ENCODE measurements at places on chromosomes 16 and 17.

DNA sequence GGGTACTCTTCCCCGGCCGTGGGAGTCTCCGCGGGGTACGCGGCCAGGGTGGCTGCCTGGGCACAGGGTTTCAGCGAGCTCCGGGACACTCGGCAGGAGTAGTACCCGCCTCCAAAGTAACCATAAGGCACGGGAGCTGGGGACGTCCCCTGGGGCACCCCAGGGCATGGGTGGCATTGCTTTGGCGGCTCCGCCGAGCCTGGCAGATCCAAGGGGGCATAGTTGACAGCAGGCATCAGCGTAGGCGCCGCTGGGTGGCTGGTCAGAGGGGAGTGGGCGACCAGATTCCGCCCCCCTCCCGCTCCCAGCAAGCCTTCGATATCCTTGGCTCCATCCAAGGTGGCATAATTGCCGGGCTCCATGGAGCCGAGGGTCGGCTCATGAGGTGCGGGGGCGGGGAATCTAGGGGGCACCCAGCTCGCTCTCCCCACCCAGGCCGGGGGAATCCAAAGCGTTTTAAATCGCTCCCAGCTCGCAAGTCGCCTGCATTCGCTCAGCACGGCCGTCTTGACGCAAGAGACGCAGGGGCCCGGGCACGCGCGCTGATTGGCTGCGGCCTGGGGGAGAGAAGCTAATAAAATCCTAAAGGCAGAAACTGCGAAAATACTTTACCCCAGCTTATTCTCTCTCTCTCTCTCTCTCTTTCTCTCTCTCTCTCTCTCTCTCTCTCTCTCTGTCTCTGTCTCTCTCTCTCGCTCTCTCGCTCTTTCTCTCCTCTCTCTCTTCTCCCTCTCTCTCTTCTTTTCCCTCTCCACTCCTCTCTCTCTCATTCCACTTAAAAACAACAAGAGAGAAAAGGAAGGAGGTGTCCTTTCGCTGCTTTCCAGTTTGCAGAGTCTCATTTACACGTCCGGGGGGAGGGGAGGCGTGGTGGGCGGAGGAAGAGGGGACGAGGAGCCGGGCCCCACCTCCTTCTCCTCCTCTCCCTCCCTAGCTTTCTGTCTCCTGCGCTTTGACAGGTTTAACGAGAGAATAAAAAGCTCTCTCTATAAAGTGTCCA is at the start of gene HOXB13:
Gene HOXB13 (minus strand): TSS at position 519 of the 1,000 bp plus-strand sequence. CDS start 157 bp downstream, at position 362.
- DNase-seq, result peak; percentile 68

DNA sequence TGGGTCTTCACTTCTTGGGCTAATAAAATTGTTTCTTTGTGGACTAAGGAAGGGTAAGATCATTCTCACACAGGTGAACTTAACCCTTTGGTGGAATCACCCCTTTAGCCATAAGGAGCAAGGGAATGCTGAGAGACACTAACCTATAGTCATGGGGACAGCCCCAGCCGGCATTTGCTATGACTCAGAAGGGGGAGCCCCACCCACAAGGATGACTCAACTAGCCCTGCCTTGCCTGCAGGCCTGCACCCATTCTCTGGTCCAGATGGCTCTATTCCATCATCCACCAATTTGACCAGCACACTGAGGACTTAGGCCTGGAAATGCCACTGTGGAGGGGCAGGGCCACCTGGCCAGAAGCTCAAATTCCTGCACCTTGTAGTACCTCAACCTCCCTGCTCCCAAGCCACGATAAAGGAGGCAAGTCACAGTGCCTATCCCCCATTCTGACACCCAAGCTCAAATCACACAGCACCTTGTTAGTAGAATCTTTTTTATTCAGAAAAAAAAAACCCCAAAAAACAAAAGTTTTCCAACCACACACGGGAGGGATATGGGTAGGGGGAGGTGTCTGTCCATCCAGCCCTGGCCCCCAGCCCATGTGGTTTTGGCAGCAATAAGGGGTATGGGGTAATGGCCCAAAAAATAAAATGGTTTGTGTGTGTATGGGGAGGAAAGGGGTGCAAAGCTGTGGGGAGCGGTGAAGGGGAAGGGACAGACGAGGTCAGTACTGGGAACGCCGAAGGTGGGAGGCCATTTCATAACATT is 3.0 kb downstream of the PFN1 start:
- DNase-seq, result peak; percentile 91

DNA sequence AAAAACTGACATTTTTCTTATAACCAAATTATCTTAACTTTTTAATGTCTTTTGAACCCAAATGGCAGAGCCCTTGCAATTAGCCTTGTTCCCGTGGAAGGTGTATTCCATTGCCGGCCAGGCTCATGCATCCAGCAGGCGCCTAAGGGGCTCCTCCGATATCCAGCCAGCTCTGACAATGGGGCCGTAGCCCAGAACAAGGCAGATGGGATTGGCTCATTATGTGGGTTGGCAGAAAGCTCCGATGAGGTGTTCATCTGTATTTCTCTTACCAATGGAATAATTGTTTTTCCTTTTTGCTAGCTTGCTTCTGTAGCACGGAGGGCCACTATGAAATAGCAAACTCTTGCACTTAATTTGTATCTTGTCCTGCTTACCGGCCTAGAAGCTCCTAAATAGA is 208.2 kb upstream of the CHMP6 start:
- DNase-seq, result no peak

DNA sequence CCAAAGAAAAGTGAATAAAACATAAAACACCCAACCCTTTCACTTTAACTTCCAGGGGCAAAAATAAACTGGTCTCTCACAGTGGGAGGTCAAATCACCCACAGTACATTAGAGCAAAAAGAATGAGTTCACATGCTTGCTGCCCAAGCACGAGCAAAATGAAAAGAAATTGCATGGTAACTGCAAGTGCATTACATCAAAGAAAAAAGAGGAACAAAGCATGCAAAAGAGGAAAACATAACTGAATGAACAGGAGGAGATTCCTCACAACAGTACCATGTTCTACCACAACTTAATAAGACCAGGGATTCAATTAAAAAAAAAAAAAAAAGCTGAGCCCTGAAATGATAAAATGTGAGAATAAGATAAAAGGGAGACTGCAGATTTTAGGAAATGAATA is 12.3 kb downstream of the DNAH2 start:
- no peak for DNase-seq

DNA sequence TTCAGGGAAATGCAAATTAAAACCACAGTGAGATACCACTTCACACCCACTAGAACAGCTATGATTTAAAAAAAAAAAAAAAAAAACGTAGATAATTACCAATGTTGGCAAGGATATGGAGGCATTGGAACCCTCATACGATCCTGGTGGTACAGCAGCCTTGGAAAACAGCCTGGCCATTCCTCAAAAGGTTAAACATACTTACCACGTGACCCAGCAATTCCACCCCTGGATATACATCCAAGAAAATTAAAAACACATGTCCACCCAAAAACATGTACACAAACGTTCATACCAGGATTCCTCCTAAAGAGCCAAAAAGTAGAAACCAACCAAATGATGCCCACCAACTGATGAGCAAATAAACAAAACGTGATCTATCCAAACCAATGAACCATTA is 68.1 kb downstream of the GAS7 start:
- DNase-seq, result no peak

GRCh38 chr16:23124315-23124714 is 24.9 kb downstream of the USP31 start:
- no peak for DNase-seq

- no peak for DNase-seq
Measured at GRCh38 chr17:1703063-1703462, 7.1 kb downstream of the TLCD2 start.

GRCh38 chr17:42422958-42423712 is at the start of gene CAVIN1:
Gene CAVIN1 (minus strand): TSS chr17:42423256. CDS start chr17:42423097, 159 bp downstream.
- DNase-seq, result peak; percentile 47

DNA sequence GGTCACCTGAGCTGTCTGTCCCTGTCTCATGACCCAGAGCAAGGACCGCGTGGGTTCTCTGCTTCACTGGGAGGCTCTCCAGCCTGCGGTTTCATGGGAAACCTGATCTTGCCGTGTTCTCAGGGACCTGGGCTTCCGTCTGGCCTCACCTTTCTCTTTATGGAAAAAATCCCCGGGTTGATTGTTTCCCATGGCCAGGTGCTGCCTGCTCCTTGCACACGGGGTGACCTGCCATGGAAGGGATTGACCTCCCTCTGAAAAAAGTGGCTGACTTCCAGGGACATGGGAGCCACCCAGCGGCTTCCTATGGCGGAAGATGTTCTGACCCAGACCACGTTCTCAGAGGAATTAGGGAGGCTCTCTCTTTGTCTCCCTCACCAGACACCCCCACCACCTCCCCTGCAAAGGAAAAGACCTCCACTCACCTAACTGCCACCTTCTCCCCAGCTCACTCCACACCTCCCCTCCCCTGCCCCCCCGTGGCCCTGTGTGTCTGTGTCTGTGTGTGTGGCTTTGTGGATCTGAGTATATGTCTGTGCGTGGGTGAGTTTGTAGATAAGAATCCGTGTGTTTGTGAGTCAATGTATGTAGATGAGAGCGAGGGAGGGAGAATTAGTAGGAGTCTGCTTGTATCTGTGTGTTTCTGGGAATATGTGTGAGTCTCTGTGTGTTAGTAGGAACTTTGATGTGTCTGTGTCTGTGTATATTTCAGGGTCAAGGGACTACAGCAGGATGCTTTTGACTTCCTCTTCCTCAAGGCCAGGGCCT is 154.6 kb downstream of the NTN1 start:
- peak; percentile 21 for DNase-seq

GRCh38 chr16:85668676-85669424 is 19.9 kb downstream of the GINS2 start:
- DNase-seq, result no peak

GRCh38 chr16:14278749-14279148 is 207.6 kb downstream of the MRTFB start:
- DNase-seq, result no peak

- DNase-seq, result no peak
Measured at GRCh38 chr17:83024218-83024971, 55.0 kb upstream of the METRNL start.

- no peak for DNase-seq
Measured at GRCh38 chr17:14323522-14323981, 22.7 kb downstream of the HS3ST3B1 start.

DNA sequence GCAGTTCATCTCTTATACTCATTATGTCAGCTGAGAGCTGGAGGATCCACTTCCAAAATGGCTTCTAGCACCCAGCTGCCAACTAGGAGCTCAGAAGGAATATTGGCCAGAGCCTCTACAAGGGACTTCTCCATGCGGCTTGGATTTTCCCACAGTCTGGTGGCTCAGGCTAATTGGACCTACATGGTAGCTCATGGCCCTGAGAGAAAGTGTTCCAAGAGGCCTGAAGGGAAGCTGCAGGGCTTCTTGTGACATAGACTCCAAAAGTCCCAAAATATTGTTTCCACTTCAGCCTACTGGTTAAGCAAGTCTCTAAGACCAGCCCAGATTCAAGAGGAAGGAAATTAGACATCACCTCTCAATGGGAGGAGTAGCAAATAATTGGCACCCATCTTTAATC is 6.8 kb downstream of the NOG start:
- no peak for DNase-seq

GRCh38 chr17:79840269-79840988 is 1.2 kb upstream of the CBX4 start:
- DNase-seq, result peak; percentile 53

DNA sequence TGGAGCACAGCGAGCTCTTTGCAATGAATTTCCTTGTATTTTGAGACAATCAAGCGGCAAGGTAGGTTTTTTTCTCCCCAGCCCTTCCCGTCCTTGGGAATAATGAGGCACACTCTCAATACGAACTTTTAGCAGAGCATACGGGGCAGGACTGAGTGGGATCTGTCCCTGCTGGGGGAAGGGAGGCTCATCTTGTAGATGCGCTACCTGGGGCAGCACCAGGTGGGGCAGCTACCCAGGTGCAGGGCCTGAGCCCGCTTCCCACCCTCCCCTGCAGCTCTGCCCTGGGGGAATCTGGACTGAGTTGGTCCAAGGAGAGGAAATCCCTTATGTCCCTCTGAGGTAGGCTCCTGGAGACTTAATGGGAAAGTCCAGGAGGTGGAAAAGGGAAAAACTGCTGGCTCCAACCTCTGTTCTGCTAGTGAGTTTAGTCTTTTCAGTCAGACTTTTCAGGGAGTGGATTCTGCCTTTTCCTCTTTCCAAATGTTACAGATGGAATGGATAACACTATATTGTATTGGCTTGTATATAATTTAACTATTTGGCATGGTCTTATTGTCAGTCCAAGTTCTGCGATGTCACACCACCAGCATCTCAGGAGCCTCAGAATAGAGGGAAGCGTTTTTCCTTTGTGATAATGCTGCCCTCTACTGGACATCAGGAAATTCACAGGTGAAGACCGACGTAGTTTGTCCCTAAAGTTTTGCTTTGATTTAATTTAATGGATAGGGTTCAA is 9.6 kb upstream of the CES1 start:
- DNase-seq, result peak; percentile 17

DNA sequence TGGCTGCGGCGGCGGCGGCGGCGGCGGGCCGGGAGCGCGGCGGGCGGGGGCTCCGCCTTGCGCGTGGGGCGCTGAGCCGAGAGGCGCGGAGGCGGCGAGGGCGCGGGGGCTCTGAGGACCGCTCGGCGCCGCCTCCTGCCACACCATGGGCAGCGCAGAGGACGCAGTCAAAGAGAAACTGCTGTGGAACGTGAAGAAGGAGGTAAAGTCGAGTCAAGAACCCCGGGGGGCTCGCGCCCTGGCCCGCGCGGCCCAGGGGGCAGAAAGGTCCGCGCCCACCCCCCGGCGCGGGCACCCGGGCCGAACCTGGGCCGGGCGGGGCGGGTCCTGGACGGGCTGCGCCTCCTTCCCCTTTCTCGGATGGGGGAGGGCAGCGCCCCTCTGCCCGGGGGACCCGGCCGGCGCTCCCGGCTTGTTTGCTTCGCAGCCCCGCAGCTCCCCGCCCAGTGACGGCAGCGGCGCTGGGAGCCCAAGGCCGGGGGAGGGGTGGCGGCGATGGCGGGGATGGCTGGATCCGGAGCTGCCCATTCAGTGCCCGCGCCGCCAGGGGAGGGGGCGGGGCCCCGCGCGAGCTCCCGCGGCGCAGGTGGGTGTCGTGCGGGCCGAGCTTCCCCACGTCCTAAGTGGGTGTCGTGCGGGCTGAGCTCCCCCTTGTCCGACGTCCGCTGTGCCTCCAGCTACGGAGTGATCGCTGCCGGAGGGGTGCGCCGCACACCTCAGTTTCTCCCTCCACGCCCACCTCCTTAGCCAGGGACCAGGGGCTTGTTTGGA is 428 bp downstream of the SGSM2 start:
- peak; percentile 66 for DNase-seq

DNA sequence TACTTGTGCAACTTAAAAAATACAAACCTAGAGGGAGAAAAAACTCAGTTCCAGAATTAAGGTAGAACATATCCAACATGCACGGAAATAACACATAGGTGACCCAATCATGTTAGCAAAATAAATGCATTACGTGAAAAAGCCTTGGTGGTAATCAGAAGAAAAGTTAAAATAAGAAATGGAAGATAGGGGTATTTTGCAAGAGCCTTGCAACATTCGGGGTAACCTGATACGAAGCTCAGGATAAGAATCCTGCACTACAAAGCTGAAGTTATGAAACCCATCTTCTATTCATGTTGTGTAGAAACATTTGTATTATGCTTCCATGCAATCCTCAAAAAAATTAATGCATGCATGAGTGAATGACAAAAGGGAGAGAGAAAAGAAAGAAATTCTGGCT is 33.1 kb downstream of the CHCT1 start:
- DNase-seq, result no peak

DNA sequence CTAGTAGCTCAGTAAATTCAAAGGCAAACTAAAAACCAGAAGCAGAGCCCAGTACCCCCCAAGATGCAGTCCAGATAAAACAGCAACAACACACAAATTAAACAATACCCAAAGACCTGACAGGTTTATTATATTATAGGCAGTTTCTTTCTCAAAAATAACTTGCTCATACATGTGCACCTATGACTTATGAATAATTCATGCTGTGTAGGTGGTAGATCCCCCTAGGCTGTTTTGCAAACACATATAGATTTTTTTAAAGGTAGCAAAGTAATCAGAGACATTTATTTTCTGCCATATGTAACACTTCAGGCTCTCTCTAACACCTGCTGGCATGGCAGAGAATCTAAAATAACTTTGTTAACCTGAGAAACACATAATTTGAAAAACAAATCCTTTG is 27.2 kb downstream of the CACNG1 start:
- no peak for DNase-seq

Measured in activated CD4-positive, alpha-beta T cell treated with anti-CD3 and anti-CD28 coated beads for 48 hours (primary cell).